ENCODE measurements at places on chromosomes 11 and 22.

DNA sequence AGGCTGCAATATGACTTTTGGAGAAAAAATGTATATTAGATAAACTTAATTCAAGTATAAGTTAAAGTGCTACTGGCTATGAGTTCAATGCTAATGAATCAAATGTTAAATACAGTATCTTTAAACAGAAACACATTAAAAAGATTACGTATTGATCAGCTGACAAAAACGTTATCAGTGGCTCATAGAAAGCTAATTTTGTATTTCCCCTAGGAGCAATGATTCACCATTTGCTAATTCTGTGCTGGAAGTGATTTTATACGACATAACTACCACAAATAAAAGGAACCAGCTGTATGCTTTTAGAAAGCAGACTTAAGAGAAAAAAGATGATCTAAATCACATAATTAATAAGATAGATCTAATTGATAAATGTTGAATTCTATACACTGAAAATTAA, 43.6 kb downstream of the MRE11 start:
- DNase-seq, result no peak

DNA sequence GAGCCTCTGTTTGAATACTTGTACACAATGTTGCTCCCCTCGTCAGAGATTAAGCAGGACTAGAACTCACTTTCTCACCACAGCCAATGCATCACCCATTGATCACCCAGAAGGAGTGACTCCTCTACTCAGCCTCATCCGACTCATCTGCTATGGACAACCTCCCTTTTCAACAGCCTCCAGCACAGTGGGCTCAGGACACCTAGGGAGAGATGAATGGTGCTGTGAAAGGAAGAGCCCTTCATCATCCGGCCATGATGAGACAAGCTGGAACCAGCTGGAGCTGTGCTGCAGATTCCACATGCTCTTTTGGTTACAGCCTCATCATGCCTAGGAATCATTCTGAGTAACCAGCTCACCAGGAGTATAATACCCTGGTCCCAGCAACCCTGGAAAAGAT, 15.5 kb downstream of the C11orf91 start:
- DNase-seq, result no peak

GRCh38 chr11:67437082-67437808, at the start of gene PTPRCAP:
Gene PTPRCAP (minus strand): TSS chr11:67437682. CDS start chr11:67437619, 63 bp downstream.
- no peak for DNase-seq

DNA sequence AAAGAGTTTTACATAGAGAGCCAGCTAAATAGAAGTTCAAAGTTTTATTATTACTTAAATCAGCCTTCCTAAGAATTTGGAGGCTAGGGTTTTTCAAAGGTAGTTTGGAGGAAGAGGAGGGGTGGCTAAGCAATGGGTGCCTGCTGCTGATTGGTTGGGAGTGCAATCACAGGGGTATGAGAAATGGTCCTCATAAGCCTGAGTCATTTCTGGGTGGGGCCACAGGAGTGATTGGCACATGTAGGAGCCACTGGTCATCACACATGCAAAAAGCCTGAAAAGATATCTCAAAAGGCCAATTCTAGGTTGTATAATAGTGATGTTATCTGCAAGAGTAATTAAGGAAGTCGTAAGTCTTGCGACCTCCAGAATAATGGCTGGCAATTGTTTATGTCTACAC, 12.9 kb downstream of the OR51L1 start:
- no peak for DNase-seq

DNA sequence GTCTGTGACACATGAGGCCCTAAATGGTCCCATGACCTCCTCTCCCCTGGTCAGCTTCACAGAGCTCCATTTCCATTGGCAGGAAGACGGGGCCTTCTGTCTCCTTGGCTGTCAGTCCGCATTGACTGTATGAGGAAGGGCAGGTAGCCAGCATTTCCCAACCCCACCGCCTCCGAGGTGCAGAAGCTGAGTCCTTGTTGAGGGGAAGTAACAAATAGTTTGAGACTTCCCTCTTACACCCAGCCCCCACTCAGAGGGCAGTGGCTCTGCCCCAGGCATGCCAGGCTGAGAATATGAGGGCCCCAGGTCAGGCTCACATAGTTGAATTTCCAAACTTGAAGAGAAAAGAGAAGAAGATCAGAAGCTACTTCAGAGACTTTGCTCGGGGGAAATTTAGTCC, 611.1 kb downstream of the BRD1 start:
- no peak for DNase-seq

- DNase-seq, result no peak
Observed at GRCh38 chr11:48006301-48006992, 26.1 kb downstream of the PTPRJ start.

- no peak for DNase-seq
Observed at GRCh38 chr11:103147627-103148026, 38.4 kb downstream of the DYNC2H1 start.

DNA sequence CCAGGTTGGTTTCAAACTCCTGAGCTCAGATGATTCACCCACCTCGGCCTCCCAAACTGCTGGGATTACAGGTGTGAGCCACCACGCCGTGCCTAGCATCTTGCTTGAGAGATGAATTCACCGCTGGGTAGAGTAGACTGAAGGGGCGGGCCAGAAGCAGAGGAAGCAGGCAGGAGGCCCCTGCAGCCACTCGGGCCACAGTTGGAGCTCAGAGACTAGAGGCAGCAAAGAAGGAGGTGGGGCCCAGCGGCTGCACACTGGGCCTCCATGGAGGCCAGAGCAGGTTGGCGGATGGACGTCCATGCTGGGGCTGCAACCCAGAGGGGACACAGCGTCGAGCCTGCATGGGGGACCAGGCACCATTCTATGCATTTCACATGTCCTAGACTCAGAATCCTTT, 88.4 kb upstream of the FGF3 start:
- no peak for DNase-seq

- no peak for DNase-seq
Observed at GRCh38 chr11:111283945-111284481, 14.3 kb upstream of the POU2AF3 start.

DNA sequence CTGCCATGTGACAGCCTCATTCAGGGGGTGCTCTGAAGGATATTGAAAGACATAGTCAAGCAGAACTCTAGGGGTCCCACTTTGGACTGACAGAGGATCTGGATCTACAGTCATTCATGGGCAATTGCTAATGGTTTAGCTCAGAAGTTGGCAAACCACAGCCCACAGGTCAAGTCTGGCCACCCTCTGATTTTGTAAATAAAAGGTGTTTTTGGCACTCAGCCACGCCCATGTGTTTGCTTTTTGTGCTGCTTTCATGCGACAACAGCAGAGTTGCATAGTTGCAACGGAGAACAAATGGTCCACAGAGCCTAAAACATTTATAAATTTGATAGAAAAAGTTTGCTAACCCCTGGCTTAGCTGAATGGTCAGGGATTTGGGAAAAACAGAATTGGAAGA, 41.7 kb downstream of the RPS6KA4 start:
- DNase-seq, result no peak

GRCh38 chr11:113732092-113732491, 26.0 kb upstream of the TMPRSS5 start:
- DNase-seq, result no peak

DNA sequence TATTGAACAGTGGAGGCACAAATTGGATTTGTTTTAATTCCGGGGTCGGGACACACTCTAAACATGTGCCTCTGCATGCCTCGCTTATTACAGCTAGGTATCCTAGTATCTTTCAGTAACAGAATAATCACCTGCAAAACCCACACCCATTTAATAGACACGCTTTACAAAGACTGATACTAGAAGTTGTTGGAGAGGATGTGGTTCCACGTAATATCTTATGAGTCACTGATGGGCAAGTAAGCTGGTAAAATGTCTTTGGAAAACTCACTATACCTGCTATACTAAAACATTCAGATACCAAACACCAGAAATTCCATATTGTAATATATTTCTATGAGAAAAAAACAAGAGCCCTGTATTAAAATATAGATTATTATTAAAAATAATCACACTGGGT, 84.0 kb downstream of the GGTLC2 start:
- DNase-seq, result no peak
